K562 (cell line): ENCODE measurements at places on chromosomes 3 and 15. TPM values are rescaled to one million over a fixed set of nuclear protein-coding genes. Genes with fewer than 3 reads are reported as not detected.
A peak's percentile ranks its signal among the peaks of the same experiment; 100 is the strongest.

WNT7A gene
- total RNA-seq: not detected in 2 replicates

DTX3L gene
- total RNA-seq: 6.2 and 6.6 TPM in 2 replicates

CPA3 gene
- total RNA-seq: not detected in 2 replicates

DNA sequence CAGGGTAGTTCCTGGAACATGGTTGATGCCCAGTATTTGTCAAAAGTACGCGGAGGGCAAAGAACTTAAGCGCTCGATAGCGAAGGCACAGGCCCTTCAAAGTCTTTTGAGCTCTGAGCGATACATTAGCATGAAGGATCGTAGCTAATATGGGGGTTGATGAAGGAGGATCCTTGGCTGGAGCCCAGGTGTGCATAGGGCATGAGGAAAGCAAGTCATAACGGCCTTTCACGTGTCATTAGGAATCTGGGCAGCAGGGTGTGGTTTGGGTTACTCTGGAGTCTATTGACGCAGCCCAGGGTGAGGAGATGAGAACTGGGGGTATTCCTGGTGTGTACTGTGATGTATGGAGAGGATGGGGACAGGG, 31.7 kb downstream of the SPINK8 start:
- H3K36me3 ChIP-seq: peaks cover 22% of the 10 kb centered on the region; the same call in 2 of the 3 replicates
- H3K27ac ChIP-seq: peak overlapping the region; percentile 94
- H3K4me1 ChIP-seq: peaks cover 11% of the 10 kb centered on the region; the same call in 1 of the 2 replicates
- H3K27me3 ChIP-seq: no peaks in the 10 kb centered on the region
- H3K4me3 ChIP-seq: peak overlapping the region; percentile 79
- DNase-seq: peak; percentile 13

GRCh38 chr15:43517354-43518196, at the start of gene MAP1A:
MAP1A (plus strand) TSS chr15:43517608; CDS start chr15:43521474, 3,866 bp downstream.
- DNase-seq: peak; percentile 88
- peak within 1 kb of the TSS; percentile 56 for H3K4me3 ChIP-seq
- peak within 1 kb of the TSS; percentile 80 for H3K27ac ChIP-seq
- peaks cover 24% of the 10 kb centered on the region; the same call in 2 of the 3 replicates for H3K36me3 ChIP-seq
- peaks cover 50% of the 10 kb centered on the region for H3K4me1 ChIP-seq

DNA sequence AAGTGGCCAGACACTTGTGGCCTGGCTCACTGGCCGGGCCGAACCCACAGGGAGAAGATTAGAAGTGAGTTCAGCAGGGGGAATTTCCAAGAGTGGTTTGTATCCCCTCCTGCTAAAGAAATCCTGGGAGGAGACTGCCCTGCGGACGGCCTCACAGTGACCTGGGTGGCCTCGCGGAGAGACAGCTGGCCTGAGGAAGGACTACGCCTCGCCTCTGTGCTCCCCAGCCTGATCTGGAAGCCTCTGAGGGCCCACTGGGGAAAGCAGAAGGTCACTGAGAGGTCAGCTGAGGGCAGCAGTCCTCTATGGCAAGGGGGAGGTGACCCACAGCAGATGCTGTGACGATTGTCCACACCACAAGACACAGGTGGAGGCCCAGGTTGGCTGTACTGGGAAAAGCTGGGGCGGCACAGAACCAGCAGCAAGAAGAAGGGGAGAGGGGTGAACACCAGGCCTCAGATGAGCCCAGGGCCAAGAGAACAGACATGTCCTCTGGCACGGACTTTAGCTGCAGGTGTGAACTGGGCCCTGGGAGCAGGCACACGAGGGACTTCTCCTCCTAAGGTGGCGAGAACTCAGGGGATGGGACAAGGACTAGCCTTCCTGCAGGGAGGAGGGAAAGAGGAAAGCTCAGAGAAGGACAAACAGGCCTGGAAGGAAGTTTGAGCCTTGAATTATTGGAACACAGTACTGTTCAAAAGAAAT, 37.2 kb upstream of the DLG1 start:
- H3K36me3 ChIP-seq: no peaks in the 10 kb centered on the region
- H3K4me3 ChIP-seq: no peak overlapping the region
- no peak for DNase-seq

DNA sequence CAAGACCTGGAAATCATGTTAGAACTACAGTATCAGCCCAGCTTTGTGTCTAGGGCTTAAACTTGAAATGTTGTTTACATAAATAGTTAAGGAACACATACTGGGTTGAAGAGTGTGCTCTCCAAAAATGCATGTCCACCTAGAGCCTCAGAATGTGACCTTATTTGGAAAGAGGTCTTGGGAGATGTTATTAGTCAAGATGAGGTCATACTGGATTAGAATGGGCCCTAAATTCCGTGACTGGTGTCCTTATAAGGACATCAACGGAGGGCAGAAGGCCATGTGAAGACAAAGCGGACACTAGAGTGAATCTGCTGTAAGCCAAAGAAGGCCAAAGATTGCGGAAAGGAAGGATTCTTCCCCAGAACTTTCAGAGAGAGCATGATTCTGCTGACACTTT, 759.2 kb upstream of the CFAP20DC start:
- no peak overlapping the region for H3K4me3 ChIP-seq
- H3K36me3 ChIP-seq: no peaks in the 10 kb centered on the region
- H3K27me3 ChIP-seq: no peaks in the 10 kb centered on the region
- DNase-seq: no peak
- H3K27ac ChIP-seq: no peak overlapping the region
- no peaks in the 10 kb centered on the region for H3K4me1 ChIP-seq

GRCh38 chr3:150379469-150379868, 28.6 kb upstream of the TSC22D2 start:
- H3K4me3 ChIP-seq: no peak overlapping the region
- no peaks in the 10 kb centered on the region for H3K27me3 ChIP-seq
- no peaks in the 10 kb centered on the region for H3K36me3 ChIP-seq
- peaks cover 10% of the 10 kb centered on the region for H3K4me1 ChIP-seq

DNA sequence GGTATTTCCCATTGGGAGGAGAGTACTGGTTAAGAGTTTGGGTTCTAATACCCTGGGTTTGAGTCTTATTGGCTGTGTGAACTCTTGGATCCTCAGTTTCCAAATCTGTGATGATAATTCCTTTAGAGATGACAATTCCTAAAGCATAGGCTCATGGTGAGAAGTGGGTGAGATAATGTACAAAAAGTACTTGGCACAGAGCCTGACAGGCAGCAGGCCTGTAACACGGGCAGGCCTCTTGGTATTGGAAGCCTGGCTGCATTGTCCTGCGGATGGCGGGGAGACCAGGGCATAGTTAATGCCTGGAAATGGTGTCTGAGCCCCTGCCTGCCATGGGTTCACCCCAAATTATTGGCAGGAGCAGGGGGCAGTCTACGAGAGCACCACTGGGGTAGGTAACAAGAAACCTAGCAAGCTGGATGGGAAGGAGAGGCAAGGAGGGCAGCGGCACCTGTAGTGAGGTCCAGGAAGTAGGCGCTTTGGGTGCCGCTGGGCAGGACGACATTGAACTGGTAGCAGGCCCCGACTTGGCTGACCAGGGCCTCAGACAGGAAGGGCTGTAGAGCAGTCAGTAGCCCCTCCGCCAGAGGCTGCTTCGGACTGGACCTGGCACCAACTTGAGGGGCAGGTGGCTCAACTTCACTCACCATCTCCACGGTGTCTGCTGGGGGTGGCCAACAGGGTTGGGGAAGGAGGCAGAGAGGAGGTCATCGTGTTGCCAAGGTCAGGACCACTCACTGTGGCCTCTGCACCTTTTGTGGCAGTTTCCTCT, 7.7 kb downstream of the STOML1 start:
- DNase-seq: no peak
- H3K36me3 ChIP-seq: no peaks in the 10 kb centered on the region
- H3K27ac ChIP-seq: no peak overlapping the region
- no peak overlapping the region for H3K4me3 ChIP-seq
- H3K27me3 ChIP-seq: no peaks in the 10 kb centered on the region
- peaks cover 10% of the 10 kb centered on the region for H3K4me1 ChIP-seq

- no peaks in the 10 kb centered on the region for H3K27me3 ChIP-seq
- no peaks in the 10 kb centered on the region for H3K36me3 ChIP-seq
- no peak for DNase-seq
- H3K4me3 ChIP-seq: no peak overlapping the region
- H3K27ac ChIP-seq: no peak overlapping the region
These were observed 102.0 kb downstream of the OTOL1 start for GRCh38 chr3:161598639-161599038.

- H3K4me1 ChIP-seq: no peaks in the 10 kb centered on the region
- no peak for DNase-seq
- no peaks in the 10 kb centered on the region for H3K27me3 ChIP-seq
- no peaks in the 10 kb centered on the region for H3K36me3 ChIP-seq
These were observed 107.4 kb upstream of the ACP3 start for GRCh38 chr3:132209855-132210254.

DNA sequence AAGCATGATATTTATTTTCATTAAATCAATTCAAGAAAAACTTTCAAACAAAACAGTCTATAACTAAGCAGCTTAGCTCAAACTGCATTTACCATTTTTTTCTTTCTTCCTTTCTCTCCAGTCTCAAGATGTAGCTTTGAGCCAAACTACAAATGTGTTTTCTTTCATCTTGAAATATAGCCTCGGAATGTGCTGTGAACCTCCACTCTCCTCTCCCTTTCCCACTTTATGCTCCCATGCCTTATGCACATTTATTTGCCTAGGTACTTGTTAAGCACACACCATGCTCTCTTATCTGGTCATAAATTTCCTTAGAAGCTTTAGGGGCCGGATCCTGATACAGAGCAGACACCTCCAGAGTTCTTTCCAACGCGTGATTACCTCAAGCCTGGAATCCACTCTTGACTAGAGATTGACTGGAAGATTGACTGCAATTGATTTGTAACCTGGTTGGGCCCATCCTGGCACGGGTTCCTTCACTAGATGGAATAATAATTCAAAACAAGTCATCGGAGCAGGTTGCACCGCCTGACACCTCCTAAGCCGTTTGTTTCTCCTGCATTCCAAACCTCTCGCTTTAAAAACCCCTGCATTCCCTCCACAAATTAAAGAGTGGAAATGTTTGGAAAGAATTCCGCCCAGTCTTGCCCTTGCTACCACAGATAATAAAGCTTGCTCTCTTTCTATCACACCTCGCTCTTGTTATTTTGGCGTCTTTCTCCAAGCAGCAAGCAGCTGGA, 344.7 kb downstream of the CHL1 start:
- no peaks in the 10 kb centered on the region for H3K4me1 ChIP-seq
- no peaks in the 10 kb centered on the region for H3K36me3 ChIP-seq
- H3K27ac ChIP-seq: no peak overlapping the region
- H3K27me3 ChIP-seq: no peaks in the 10 kb centered on the region
- no peak overlapping the region for H3K4me3 ChIP-seq
- no peak for DNase-seq

PP2D1 gene
- total RNA-seq: not detected in 2 replicates

DNA sequence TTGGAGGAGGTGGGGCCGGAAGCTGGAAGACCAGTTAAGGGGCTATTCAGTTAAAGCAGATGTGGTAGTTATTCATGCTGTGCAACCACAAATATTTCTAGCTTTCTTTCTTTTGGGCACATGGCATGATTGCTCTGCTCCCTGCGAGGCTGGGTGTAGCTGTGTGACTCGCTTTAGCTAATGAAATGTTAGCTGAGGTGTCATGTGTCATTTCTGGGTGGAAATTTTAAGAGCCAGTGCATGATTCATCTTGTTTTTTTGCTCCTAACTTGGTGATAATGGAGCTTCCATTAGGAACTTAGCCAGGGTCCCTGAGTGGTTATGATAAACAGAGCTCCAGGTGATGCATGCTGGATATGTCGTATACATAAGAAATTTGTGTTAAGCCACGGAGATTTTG, 300.6 kb downstream of the SATB1 start:
- no peak overlapping the region for H3K4me3 ChIP-seq
- no peaks in the 10 kb centered on the region for H3K27me3 ChIP-seq
- no peak for DNase-seq
- no peaks in the 10 kb centered on the region for H3K36me3 ChIP-seq
- H3K27ac ChIP-seq: no peak overlapping the region

- H3K4me1 ChIP-seq: no peaks in the 10 kb centered on the region
- no peaks in the 10 kb centered on the region for H3K36me3 ChIP-seq
- H3K27ac ChIP-seq: no peak overlapping the region
- H3K27me3 ChIP-seq: peaks cover 43% of the 10 kb centered on the region
- H3K4me3 ChIP-seq: no peak overlapping the region
- no peak for DNase-seq
These were observed 86.8 kb upstream of the MEF2A start for GRCh38 chr15:99478977-99479376.

- DNase-seq: no peak
- H3K4me3 ChIP-seq: no peak overlapping the region
- H3K36me3 ChIP-seq: peaks cover 7% of the 10 kb centered on the region; the same call in 1 of the 3 replicates
- no peak overlapping the region for H3K27ac ChIP-seq
These were observed 80.9 kb downstream of the PDE8A start for GRCh38 chr15:85062560-85062959.

DNA sequence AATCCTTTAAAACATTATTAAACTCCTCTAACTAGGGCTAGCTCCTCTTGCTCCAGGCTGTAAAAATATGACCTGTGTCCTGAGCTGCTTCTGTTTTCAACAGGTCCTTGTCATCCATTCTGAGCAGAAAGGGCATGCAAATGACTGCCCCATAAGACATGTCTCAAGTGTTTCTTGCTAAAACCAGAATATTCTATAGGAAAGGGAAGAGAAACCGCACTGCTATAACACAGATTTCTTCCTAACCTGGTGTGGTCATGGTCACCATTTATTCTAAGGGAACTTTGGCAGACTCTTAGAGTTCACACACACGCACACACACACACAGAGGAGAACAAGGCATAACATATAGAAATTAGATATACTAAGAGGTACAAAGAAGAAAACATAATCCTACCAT, 34.2 kb upstream of the B3GNT5 start:
- DNase-seq: no peak
- H3K4me1 ChIP-seq: peaks cover 9% of the 10 kb centered on the region; the same call in 2 of the 3 replicates
- H3K27ac ChIP-seq: no peak overlapping the region
- H3K27me3 ChIP-seq: no peaks in the 10 kb centered on the region

TMC3 gene
- total RNA-seq: not detected in 2 replicates
